ENCODE measurements at places on chromosomes 12 and 14.

- DNase-seq: no peak
These were observed 137.2 kb upstream of the PLEKHA5 start for GRCh38 chr12:18992336-18992735.

- no peak for DNase-seq
These were observed 404.9 kb upstream of the TMPO start for GRCh38 chr12:98110536-98110935.

GRCh38 chr14:53516261-53516774, 363.2 kb upstream of the DDHD1 start:
- DNase-seq: no peak

DNA sequence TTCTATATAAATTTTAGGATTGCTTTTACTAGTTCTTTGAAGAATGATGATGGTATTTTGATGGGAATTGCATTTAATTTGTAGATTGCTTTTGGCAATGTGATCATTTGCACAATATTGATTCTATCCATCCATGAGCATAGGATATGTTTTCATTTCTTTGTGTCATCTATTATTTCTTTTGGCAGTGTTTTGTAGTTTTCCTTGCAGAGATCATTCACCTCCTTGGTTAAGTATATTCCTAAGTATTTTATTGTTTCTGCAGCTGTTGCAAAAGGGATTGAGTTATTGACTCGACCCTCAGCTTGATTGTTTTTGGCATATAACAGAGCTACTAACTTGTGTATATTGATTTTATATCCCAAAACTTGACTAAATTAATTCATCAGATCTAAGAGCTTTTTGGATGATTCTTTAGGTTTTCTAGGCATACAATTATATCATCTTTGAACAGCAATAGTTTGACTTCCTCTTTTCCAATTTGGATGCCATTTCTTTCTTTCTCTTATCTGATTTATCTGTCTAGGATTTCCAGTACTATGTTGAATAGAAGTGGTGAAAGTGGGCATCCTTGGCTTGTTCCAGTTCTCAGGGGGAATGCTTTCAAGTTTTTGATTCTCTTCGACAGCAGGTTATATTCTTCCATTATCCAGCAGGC, 668.1 kb downstream of the SLC16A7 start:
- DNase-seq: no peak

DNA sequence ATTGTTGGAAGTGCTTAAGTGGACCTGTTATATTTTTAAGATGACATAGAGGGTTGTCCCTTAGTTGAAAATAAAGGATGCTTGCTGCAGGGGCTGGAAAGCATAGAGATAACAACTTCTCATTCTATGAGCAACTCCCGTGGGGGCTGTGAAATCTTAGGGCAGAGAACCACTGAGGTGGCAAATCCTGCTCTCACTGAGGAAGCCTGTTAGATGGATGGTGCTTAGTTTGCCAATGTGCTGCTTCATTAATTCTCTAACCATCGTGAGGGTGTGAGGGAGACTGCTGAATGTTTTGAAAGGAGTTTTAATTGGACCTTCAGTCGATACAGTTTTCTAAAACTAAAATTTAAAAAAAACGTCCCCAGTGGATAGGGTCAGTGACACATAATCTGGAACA, 46.5 kb downstream of the PTPRO start:
- DNase-seq: no peak

DNA sequence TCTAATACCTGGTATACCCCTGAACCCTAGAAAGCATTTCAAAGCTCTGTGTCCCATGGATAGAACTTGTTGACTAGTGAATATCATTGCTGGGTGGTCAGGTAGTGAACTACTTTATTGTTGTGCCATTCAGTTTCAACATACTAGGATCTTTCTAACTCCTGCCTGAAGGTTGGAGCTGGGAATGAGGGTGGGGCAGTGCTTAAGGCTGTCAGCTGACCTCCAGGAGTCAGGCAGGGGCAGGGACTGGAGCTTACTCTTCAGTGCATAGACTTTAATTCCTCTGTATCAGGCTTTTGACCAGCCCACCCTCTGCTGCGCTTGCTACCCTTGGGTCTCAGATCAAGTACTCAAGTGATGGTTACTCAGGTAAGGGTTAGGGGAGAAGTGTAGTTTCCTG, 102.6 kb upstream of the RFX4 start:
- no peak for DNase-seq

GRCh38 chr14:58082491-58083098, 69.4 kb downstream of the ARMH4 start:
- no peak for DNase-seq

DNA sequence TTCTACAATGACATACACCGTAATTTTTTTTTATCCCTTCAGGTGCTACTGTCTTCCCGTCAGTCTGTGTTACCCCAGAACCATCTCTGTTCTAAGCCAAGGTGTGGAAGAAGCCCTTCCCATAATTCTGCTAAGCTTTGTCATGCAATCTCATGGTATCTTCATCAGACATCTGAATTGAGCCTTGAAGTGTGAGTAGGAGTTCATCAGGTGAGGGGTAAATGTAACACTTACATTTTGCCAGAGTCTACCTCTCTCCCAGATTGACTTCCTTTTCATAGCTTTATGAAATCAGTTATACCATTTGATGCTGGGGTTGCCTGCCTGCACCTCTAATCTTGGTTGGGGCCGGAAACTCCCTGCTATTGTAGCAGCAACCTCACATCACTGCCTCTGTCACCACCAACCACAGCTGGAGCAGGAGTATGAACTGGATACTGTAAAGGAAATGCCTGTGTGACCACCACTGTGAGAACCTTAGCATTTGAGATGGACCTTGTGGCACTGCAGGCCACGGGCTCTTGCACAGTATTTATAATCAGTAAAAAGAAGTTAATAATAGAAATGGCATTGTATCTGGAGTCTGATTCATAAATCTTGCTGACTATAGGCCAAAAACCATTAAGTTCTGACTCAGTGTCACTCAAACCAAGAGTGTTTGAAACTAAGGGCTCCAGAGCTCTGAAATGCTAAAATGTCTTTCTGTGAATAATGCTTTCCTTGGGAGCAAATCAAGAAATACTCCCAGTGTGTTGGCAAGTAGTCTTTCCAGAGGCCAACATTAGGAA, 58.7 kb upstream of the STK38L start:
- DNase-seq: no peak

- no peak for DNase-seq
These were observed 65.5 kb upstream of the SLC38A4 start for GRCh38 chr12:46891306-46891705.

- DNase-seq: no peak
These were observed 196.0 kb downstream of the DUSP6 start for GRCh38 chr12:89156340-89156739.

- DNase-seq: no peak
These were observed 21.4 kb downstream of the ZNF641 start for GRCh38 chr12:48329199-48329939.

- DNase-seq: peak; percentile 18
These were observed 9.4 kb downstream of the GCH1 start for GRCh38 chr14:54893151-54893760.

DNA sequence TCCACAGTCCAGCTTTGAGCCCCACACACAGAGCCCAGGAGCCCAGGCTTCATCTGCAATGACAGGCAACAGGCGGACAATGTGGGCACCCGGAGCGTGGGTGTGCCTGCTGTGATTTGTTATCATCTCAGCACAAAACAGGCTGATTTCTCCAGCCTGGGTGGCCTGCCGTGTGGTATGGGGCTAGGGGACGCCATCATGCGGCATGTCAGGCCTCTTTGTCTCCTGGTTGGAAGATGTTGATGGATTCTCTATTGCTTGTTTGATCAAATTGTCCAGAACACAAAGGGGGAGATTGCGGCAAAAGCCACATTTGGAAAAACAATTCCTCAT, 147.1 kb downstream of the KIF26A start:
- no peak for DNase-seq

GRCh38 chr12:1287446-1287975, 296.5 kb downstream of the ERC1 start:
- no peak for DNase-seq

- DNase-seq: no peak
These were observed 1.5 kb upstream of the FBRSL1 start for GRCh38 chr12:132488127-132489077.

DNA sequence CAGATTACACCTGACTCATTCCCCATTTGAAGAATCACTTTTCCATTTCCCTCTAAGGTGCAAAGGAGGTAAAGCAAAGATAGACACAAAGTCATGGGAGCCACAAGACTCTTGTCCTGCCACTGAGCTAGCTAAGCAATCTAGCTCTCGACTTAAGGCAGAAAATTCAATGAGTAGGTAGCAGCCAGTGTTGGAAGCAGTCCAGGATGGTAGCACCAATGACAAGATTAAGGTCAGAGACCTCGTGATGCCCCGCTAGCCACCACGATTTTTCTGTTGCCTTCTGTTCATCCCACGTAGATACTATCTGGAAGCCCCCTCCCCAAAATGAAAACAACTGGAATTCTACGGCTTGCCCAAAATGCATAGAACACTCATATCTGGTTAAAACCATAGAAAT, 1.4 kb downstream of the VAMP1 start:
- DNase-seq: no peak

GRCh38 chr12:109529691-109530640, 43.3 kb downstream of the MMAB start:
- DNase-seq: no peak

DNA sequence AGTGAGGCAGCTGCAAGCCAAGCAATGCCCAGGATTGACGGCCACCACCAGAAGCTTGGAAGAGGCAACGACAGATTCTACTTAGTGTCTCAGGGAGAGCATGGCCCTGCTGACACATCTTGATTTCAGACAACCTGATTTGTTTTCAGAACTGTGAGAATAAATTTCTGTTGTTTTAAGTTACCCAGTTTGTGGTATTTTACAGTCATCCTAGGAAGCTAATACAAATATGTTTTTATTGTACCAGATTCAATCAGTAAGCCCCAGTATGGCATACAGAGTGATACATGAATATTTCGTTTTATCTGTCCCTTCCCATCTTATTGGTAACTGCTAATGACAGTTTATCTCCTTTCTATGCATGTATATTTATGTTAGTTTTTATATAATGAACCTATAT, 62.3 kb downstream of the SAMD4A start:
- DNase-seq: no peak

GRCh38 chr14:105492031-105492970, 1.3 kb downstream of the TEDC1 start:
- no peak for DNase-seq
